ENCODE measurements at places on chromosomes 3 and 15.

GRCh38 chr15:31060429-31061140 lies 40.9 kb downstream of the TRPM1 start:
- DNase-seq = no peak

DNA sequence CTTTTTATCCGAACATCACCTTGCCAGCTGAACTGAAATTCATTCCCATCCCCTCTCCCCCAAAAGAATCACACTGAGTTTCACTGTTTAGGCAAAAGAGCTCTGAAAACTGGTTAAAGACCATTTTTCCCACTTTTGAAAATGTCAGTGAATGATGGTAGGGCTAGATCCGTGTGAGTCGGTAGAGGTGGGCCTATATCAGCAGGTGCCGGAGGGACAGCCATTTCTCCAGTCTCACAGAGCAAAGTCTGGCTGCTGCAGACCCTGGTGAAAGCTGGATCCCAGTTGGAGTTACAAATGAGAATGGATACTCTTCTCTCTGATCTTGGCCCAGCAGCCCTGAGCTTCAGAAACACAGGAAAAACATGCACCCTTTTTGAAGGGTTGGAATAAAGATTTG lies 10.9 kb downstream of the ENTPD3 start:
- DNase-seq = no peak

GRCh38 chr3:126261037-126261436 lies 80.7 kb upstream of the ALDH1L1 start:
- DNase-seq = peak; percentile 47

DNA sequence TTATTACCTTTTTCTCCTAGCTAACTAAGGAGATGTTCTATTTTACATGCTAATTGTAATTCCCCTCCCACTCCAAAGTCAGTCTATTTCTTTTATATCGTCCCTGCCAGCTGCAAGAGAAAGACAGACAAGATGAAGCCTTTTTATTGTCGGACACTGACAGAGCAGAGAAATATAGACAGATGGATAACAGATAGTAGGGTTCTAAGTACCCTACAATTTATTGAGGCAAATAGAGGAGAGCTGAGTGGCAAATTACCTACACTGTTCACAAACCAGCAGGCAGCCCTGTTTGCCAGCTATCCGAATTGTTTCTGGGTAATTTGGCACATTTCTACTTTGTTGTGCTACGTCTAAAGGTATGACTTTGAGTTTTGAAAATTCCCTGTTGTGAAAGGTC lies 392.3 kb upstream of the ZNF717 start:
- no peak for DNase-seq

GRCh38 chr3:177440456-177441104 lies 243.3 kb upstream of the TBL1XR1 start:
- no peak for DNase-seq

GRCh38 chr3:177640319-177640965 lies 443.2 kb upstream of the TBL1XR1 start:
- no peak for DNase-seq

- DNase-seq = no peak
Observed at GRCh38 chr3:178507507-178508442, 28.5 kb upstream of the KCNMB2 start.

DNA sequence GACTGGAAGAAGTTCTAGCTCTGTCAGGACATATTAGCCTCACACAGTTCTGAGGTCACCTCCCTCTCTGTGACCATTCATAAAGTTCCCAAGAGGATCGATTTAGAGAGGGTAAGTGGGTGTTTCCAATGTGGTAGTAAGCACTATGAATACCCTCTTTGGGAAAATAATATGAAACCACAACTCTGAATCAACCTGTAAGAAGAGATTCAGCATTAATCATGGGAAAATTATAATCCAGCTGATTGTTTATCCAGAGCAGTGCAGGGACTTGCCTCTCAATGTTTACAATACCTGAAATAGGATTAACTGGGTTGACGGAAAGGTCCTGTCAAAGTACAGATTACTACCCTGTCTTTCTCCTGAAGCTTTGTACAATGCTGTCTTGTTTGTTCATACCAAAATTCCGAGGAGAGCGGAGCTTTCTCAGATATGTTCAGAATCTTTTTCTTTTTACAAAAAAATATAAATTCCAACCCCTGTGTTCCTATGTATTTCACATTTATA lies 302.9 kb upstream of the DPPA4 start:
- no peak for DNase-seq

DNA sequence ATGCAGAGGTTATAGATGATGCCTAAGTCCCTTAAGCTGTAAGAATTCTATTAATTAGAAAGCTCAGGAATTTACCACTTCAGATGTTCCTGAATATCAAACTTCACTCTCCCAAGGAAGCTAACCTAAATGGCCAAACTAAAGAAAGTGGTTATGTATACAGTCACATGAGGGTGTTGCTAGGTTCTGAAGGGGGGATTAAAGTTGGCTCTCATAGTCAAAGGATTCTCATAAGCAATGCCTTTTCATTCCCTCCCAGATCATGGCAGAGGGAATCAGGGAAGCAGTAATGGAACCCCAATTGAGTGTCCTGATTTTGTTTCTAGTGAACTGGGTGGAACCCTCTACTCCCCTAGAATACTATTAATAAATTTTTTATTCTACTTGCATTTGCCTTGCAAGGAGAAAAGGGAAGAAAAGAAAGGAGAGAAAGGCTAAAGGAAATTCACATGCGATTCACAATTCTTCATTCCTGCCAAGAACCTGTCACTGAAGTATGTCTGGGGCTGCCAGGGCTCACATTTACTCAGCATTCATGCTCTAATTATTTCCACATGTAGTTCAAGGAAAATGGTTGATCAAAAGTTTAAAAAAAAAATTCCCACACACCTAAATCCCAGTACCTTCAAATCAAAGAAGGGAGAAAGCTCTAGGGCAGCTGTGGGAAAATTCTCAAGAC lies 25.1 kb downstream of the FSTL1 start:
- DNase-seq = no peak

DNA sequence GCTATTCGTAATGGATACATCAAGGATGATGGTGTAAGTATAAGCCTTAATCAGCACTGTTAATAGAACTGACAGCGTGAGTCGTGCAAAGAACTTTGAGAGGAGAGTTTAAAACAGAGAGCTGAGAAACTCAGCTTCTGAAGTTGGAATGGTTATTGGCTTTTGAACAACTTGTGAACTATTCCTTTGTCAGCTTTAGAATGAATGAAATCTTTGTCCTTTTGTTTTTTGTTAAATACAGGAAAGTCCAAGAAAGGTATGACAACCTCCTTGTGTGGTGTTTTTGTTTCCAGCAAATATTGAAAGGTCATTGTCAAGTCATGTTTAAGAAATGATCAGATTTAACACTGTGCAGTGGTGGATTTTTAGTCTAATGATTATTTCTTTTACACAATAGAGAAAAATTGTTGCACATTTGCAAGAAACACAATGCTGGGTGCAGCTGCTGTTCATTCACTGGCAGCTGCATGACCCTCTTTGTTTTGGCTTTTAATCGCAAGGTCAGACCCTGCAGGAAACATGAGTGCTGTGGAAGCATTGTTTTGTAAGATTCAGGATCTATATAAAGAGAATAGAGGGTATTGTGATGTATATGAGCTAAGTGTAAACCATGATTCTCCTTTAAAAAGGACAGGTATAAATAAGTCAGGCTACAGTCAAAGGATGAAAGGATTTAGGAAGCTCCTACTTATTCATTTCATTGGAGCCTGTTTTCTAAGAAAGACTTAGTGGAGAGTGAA lies 21.7 kb upstream of the ABHD10 start:
- DNase-seq = no peak

DNA sequence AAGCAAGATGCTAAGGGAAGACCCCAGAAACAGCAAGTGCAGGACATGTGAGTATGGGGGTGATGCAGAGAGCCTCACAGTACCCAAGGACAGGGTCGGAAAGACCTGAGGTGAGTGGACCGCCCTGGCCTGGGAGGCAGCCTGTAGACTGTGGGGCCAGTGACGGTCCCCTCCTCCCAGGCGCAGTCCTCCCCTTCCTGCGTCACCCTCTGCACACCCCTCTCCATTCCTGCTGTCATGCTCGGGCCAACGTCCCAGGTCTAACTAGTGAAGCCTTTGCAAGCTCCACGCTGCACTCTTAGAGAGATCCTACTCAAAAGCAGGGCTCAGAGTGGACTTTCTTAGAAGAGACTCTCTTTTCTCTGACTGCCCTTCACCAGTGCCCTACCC lies 41.6 kb downstream of the TM2D3 start:
- no peak for DNase-seq

- peak; percentile 57 for DNase-seq
Observed at GRCh38 chr15:64883997-64884511, 27.6 kb upstream of the ANKDD1A start.

DNA sequence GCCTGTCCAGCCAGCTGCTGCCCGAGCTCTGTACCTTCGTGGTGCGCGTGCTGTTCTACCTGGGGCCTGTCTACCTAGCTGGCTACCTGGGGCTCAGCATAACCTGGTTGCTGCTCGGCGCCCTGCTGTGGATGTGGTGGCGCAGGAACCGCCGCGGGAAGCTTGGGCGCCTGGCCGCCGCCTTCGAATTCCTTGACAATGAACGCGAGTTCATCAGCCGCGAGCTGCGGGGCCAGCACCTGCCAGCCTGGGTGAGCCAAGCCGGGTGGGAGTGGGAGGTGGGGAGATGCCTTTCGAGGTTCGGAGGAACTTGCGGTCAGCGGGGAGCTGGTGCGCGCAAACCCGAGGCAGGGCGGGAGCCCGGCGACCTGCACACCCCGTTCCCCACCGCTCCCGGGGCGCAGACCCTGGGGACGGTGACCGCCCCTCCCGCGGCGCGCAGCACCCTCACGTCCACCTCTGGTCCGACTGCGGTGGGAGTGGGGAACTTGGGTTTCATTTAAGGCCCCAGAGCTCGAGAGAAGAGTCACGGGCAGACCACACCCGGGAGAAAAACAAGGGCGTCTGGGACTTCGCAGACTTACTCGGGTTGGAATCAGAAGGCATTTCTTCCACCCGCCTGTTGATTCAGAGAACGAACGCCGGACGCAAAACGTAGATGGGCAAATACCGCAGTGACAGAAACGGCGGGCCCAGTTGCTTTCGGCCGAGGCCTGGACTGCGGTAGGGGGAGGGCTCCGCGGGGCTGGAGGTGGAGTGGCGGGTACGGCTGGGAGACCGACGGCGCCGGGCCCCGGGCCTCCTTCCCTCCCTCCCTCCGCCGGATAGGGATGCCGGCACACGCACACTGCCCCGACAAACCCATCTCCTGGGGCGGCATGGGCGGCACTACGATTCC lies 708 bp downstream of the ESYT3 start:
- no peak for DNase-seq

- no peak for DNase-seq
Observed at GRCh38 chr3:76669322-76669721, 370.6 kb upstream of the ROBO2 start.

GRCh38 chr15:50880651-50881114 lies 27.8 kb upstream of the AP4E1 start:
- no peak for DNase-seq

DNA sequence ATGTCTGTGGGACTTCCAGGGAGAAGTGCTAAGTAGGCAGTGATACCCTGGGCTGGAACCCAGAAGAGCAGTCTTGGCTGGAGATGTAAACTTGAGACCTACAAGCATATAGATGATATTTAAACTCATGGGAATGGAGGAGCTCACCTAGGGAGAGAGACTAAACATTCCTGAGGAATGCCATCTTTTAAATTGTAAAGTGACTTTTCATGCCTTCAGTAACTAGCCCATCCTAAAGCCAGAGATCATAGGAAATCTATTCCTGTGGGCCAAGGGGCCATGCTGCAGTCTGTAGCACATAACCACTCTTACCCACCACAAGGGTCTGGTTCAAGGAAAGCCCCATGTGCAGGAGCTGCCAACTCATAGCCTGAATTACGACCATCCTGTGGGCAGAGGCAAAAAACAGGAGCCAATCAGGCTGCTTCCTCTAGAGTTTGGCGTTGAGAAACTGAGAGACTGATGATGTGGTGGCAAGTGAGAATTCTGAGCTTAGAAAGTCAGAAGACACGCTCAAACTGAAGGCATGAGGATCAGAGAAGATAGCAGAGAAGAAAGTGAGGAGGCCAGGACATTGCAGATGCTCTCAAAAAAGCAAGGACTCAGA lies 37.5 kb downstream of the CTDSPL start:
- no peak for DNase-seq

GRCh38 chr3:141707741-141708203 lies 30.3 kb upstream of the RNF7 start:
- no peak for DNase-seq

- no peak for DNase-seq
Observed at GRCh38 chr15:43095243-43095642, 10.6 kb downstream of the UBR1 start.

DNA sequence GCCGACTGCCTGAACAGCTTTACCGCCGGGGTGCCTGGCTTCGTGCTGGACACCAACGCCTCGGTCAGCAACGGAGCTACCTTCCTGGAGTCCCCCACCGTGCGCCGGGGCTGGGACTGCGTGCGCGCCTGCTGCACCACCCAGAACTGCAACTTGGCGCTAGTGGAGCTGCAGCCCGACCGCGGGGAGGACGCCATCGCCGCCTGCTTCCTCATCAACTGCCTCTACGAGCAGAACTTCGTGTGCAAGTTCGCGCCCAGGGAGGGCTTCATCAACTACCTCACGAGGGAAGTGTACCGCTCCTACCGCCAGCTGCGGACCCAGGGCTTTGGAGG lies 815 bp downstream of the SPINT1 start:
- no peak for DNase-seq

DNA sequence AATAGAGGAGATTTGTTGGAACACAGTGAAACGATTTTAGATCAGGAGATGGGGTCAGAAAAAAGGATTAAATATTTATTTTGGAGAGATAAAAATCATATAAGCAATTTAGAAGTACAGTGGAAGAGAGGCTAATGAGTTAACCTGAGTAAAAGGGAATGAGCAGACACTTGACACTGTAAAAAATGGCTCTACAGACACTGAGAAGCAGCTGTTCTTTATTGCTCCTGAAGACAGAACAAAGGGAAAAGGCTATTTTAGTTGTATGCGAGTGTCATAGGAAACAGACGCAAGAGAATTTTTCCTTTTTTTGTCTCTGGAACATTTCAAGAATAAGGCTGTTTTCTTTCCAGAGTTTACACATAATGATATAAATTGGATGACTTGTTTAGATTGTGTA lies 34.3 kb downstream of the ASTE1 start:
- DNase-seq = no peak

GRCh38 chr3:131222599-131222998 lies 159.0 kb upstream of the NUDT16 start:
- no peak for DNase-seq

DNA sequence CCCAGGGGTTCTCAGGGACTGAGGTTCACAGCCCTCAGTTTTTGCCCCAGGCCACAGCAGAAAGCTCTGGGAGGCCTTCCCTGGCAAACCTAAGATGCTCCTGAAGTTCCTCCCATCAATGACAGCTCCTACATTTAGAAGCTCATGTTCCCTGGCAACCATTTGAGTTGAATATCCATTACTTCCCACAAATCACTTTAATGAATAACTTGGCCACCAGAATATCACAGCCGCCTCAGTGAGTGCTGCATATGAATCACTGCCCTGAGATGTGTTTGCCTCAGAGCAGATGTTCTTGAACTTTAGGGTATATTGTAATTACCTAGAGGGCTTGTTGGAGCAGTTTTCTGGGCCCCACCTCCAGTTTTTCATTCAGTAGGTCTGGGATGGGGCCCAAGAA lies 27.4 kb downstream of the SLCO2A1 start:
- no peak for DNase-seq

All from gastrocnemius medialis (tissue), 4 donors.